Stimulated activated CD4-positive, alpha-beta T cell treated with anti-CD3 and anti-CD28 coated beads, TNF-alpha, amount 100 ng/mL, for 1 hour (primary cell): ENCODE measurements at places on chromosomes 6 and 20.

GRCh38 chr6:158684745-158685324, 35.0 kb downstream of the SYTL3 start:
- no peak for DNase-seq

DNA sequence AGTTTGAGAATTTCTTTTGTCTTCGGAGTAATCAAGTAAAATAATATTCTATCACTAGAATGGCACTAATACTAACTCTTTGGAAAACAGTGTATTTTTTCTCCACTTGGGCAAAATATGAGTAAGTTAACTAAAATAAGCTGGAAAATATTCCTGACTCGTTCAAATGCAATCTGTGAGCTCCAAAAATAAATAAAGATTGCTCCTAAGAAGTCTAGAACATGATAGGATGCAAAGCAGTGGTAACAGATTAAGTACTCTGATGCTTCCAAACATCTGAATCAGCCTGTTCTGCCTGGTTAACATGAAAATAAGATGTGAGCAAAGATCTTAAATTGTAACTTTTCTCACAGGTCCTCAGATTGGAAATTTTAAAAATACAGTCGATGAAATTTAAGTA, 285.1 kb upstream of the ID4 start:
- no peak for DNase-seq

DNA sequence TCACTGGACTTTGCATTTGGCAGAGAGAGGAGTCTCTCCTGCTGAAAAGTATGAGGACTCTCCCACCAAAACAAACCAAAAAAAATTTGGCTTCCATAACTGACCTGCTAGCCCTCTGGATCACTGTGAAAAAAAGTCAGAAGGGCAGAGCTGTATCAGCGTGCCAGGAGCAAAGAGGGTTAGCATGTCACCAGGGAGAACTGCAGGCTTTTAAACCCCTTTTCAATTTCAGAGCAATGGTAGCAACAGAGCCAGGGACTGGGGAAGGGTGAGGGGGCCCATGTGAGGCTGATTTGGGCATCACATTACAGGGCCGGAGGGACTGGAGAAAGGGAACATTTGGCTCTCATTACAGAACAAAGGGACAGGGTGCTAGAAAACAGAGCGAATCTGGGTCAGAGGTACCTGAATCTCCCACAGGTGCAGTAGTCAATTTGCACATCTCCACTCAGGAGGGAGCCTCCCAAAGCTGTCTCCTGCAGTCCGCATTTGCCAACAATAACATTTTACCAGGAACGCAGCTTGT, 185.7 kb upstream of the EYA4 start:
- DNase-seq = no peak

DNA sequence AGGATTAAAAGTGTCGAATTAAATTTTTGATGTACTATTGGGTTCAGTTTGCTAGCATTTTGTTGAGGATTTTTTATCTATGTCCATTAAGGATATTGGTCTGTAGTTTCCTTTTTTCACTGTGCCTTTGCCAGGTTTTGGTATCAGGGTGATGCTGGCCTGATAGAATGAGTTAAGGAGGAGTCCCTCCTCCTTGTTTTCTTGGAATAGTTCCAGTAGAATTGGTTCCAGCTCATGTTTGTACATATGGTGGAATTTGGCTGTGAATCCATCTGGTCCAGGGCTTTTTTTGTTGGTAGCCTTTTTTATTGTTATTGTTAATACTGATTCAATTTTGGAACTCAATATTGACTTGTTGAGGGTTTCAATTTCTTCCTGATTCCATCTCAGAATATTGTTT, 141.8 kb downstream of the SIM1 start:
- no peak for DNase-seq

DNA sequence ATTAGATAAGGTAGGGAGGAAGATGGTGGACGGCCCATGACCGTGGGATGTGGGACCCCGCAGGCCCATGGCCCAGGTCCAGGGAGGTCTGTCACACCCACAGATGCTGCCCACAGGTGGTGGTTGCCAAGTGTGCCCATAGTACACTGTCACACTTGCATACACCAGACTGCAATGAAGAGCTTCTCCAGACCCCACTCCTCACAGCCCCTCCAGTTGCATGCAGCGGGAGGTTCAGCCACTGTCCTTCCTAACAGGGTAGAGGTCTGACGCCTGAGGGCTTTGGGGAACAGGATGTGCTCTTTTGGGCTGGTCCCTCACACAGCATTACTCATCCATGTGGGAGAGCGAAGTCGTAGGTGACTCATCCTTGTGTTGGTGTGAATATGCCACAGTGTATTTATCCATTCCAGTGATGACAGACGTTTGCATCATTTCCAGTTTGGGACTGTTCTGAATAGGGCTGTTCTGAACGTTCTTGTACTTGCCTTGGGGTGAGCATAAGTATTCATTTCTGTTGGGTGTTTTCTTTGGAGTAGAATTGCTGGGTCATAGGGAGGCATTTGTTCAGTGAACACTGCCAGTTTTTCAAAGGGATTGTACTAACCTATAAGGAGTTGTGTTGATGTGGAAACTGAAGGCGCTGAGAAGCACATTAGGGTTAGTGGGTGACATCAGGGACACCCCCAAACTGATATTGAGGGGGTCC, 10.1 kb upstream of the PYGB start:
- DNase-seq = no peak

GRCh38 chr6:87881342-87881895, 166.2 kb upstream of the SPACA1 start:
- no peak for DNase-seq
